ENCODE measurements at places on chromosomes 2 and 18.

DNA sequence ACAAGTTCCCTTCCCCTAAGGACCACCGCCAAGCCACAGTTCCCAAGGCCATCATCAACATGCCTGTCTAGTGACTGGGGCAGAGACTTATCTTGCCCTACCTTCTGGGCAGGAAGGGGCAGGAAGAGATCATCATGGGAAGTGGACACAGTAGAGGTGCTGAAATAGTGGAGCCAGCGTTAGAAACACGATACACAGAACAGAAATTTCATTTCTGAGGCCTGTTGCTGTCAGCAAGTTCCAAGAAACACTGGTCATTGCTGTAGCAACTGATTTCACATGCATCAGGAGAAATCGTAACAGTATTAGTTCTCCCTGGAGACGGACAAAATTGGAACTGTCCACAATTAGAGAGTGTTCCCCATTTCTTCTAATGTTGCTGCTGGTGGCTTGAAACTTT, 83.0 kb downstream of the COLEC12 start:
- DNase-seq, result no peak

GRCh38 chr2:157696036-157696435, 67.4 kb upstream of the ACVR1C start:
- no peak for DNase-seq

- DNase-seq, result no peak
Observed at GRCh38 chr2:5915881-5916310, 223.7 kb downstream of the SOX11 start.

DNA sequence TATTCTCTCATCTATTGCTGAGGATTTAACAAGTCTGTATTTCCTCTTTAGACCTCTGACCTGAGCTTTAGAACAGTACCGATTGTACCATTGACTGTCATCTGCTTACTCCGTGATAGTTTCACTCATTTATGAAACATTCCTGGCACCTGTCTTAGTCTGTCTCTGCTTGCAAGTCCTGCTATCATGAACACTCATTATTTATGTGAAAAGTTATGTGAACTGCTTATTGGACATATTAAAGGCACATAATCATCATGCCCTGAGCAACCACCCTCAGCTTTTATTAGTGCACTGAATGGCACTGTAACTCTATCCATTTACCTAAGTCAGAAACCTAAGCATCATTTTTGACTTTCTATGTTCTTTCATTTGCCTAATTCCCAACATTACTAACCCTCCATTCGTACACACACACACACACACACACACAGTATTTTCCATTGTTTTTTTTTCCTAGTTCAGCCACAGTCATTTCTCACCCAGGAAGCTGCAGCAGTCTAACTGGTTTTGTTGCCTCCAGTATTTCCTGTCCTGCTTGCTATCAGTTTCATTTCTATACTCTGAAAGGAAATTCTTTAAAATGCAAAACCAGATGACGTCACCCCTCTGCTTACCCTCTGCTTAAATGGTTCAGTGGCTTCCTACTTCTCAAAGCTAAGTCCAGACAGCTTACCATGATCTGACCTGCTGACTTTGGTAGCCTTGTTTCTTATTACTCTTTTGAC, 146.1 kb downstream of the HAUS1 start:
- no peak for DNase-seq

DNA sequence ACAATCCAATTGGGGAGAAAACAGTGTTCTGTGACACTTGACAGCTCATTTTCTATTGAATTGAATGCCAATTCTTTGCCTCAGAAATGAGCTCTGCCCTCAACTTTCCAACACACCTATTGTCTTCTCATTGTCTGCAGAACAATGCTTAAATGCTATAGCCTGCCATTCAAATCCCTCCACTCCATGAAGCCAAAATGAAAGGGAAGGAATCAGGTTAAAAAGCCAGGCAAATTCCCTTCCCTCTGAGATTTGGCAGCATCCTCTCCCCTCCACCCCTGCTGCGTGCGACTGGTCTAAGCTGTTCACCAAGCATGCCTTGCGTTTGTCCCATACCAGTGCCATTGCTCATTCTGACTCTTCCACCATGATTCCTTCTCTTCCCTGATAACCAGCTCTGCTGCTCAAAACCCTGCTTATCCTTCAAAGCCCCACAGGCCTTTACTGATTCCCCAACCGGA, 32.4 kb upstream of the TMEM131 start:
- DNase-seq, result no peak

- DNase-seq, result no peak
Observed at GRCh38 chr2:17303521-17303920, 214.7 kb downstream of the RAD51AP2 start.

DNA sequence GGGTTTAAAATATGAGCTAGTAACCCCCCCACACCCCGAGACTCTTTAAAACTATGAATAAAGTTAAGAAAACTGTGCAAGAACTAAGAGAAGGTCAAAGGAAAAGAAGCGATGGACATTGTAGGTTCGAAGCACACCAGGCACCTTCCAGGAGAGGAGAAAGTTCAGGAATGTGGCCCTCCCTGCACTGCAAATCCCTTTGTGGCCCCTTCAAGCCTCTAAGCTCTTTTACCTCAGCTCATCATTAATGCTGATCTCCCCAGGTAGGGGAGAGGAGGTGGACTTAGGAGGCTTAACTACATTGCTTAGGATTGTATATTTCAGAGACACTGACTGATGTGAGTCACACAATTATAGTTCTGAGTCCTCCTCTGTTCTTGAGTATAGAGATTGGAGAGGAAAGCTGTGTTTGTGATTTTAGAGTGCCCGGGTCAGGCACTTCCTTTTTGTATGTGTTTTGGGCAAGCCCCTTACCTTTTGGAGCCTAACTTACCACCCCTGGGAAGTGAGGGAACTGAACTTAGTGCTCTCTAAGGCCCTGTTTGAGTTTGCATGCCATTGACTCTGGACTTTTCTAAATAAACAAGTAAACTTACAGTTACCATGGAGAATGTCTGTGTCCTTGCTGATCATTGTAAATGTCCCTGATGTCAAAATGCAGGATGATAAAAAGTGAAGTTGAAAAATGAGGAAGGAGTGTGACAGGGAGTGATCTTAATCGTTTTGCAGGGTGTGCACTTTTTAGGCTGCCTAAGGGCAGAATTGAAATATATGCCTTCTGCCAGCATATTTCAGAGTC, 140.8 kb upstream of the ZEB2 start:
- no peak for DNase-seq

DNA sequence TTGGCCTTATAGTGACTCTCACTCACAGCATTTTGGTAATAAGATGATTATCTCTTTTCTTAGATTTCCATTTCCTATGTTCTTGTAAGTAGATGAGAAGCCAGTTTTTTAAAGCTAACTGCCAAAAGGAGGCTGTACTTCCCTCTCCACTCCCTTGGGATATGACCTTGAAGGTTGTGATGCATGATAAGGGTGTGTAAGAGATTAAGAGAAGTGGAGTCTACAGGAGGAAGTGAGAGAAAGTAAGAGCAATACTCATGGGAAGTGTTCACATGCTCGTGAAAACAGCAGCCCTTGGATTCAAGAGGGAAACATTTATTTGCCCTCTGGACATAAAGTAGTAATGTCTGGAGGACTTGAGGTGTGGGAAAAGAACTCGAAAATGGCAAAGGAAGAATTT, 171.5 kb downstream of the EVA1A start:
- DNase-seq, result no peak

DNA sequence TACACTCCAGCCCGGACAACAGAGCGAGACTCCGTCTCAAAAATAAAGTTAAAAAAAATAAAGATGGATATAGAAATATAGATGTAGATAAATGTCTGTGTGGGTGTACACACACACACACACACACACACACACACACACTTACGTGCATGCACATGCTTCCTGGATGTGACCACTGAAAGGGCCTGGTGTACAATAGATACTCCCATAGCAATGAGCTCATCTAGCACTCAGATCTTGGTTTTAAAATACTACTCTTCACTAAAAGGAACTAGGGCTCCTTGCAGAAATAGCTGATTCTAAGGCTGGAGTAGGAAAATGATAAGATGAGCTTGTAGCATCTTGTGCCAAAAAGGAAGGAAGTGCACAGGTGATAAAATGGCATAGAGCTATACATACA, 39.1 kb downstream of the ROCK2 start:
- no peak for DNase-seq

- DNase-seq, result no peak
Observed at GRCh38 chr18:400456-400855, 100.0 kb downstream of the COLEC12 start.

GRCh38 chr2:119279666-119280065, 56.0 kb downstream of the STEAP3 start:
- DNase-seq, result no peak

GRCh38 chr2:10146366-10147005, 23.9 kb downstream of the RRM2 start:
- no peak for DNase-seq

DNA sequence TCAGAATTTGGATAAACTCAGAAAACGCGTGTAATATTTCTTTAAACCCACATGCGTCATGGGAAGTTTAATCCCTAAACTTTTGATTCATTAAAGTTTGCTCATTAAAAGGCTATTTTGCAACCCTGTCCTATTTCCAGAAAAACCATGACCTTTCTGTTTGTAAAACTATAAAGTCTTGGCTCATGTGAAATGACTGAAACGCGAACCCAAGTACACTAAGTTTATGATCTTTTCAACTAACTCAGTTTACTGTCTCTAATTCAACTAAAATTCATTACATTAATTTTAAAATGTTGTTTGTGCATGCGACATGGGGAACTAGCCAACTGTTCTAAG, 3.9 kb upstream of the RPL31 start:
- no peak for DNase-seq
